Neural crest cell (in vitro differentiated cells): ENCODE measurements at places on chromosomes 3 and 15. TPM values are rescaled to one million over a fixed set of nuclear protein-coding genes. Genes with fewer than 3 reads are reported as not detected.

GRCh38 chr3:64046996-64047594, 23.8 kb upstream of the PSMD6 start:
- no peak overlapping the region for H3K4me3 ChIP-seq
- no peaks in the 10 kb centered on the region for H3K36me3 ChIP-seq
- no peaks in the 10 kb centered on the region for H3K27me3 ChIP-seq
- peaks cover 49% of the 10 kb centered on the region for H3K4me1 ChIP-seq
- no peak overlapping the region for H3K27ac ChIP-seq

The CMTM8 gene
- 4.4 TPM in 2 replicates for total RNA-seq

The C15orf61 gene
- total RNA-seq, result 6.8 and 7.6 TPM in 2 replicates

- peak overlapping the region; percentile 28 for H3K4me3 ChIP-seq
Observed at GRCh38 chr15:94229591-94230369, 1.6 kb upstream of the MCTP2 start.

DNA sequence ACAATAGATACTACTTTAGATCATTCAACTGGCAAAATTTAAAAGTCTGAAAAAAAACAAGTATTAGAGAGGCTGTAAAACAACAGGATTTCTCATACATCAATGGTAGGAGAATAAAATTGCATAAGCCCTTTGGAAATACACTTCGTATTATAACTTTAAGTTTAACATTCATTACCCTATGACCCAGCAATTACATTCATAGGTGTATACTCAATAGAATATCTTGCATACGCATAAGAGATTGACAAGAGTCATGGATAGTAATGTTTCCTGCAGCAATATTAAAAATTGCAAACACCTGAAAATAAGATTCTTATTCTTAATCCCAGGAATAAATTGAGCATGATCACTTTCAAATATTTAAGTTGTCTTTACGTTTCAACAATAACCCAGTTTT, 63.6 kb downstream of the PEAK1 start:
- H3K4me3 ChIP-seq, result no peak overlapping the region
- H3K27ac ChIP-seq, result no peak overlapping the region

DNA sequence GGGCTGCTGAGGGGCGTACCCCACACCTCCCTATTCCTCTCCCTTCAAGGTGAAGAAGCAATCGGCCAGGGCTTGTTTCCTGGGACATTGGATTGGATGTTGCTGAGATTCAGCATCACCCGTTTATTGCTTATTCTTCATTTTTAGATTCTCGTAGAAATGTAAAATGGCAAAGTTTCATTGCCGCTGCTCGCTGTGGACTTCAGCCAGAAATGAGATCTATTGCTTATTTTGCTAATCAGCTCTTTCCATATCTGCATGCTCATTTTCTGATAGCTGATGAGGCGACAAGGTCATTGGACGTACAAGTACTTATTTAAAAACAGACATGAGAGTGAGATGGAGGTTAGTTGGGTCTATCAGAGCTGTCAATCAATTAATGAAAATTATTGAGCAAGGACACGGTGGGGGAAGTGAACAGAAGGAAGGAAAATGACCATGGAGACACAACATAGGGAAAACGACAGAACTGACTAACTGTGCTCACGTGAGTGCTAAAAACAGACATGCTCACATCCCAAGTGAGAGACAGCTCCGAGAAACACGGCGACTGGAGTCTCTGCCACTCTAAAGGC, 471.2 kb downstream of the NR2F2 start:
- H3K36me3 ChIP-seq, result no peaks in the 10 kb centered on the region
- no peak for DNase-seq
- H3K27me3 ChIP-seq, result no peaks in the 10 kb centered on the region

The ACAN gene
- 0.30 and 0.54 TPM in 2 replicates for total RNA-seq

The FHIT gene
- 4.7 and 5.2 TPM in 2 replicates for total RNA-seq

The ALDH1L1 gene
- total RNA-seq, result 0.49 and 0.66 TPM in 2 replicates

DNA sequence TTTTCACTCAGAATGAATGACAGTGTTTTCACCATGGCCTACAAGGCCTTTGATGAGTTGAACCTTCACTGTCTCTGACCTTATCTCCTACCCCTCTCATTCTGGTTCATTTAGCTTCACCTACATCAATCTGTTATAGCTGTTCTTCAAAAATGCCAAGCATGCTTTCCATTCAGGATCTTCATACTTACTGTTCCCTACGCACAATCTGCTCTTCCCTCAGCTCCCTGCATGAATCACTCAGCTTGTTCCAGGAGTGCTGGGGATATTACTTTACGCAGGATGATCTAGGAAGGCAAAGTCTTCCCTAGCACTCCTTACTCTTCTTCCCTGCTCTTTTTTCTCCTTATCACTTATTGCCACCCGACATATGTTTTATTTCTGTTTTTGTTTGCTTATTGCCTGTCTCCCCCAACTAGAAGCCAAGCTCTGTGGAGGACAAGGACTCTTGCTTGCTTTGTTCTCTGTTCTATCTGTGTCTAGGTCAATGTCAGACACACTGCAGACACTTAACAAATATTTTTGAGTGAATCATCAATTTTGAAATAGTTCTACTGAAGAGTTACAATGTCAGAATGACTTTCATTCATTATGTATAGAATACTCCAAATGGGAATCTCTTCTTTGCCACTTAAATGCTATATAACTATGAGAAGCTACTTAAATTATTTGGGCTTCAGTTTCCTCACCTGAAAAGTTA, 238.3 kb upstream of the FEZF2 start:
- H3K4me3 ChIP-seq, result no peak overlapping the region
- H3K27me3 ChIP-seq, result peaks cover 18% of the 10 kb centered on the region
- H3K4me1 ChIP-seq, result peaks cover 3% of the 10 kb centered on the region
- H3K36me3 ChIP-seq, result no peaks in the 10 kb centered on the region
- no peak for DNase-seq
- no peak overlapping the region for H3K27ac ChIP-seq

The ELL3 gene
- 1.3 and 2.7 TPM in 2 replicates for total RNA-seq

DNA sequence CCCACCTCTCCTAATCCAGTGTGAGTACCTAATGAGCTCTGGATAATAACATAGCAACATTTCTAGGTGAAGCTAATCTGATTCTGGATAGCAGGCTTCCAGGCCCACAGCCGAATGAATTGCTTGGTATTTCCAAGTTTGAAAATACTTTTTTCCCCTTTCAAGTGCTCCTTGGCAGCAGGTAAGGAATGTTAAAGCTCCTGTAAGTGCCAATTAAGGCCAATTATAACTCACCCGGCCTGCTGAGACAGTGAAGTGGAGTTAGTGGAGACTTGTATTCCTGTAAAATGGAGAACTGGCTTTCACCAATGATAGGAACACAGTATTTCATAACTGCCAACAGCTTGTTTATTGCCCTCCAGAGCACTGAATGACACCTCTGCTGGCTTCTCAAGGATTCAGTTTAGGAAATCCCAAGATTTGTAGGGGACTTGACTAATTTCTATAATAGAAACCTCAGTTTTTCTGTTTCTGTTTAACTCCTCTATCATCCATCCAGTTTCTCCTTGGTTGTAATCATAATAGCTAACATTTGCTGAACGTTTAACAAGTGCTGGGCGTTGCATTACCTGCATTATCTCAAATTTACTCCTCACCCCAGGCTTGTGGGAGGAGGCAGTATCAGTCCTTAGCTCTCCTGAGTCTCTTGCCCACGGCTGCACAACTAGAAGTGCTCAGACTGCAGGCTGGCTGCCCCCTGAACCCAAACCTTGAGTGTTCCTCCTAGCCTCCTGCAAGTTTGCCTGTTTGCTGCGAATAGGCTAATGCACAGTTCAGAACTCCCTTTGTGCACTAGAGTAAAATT, 52.7 kb upstream of the SCAANT1 start:
- H3K27ac ChIP-seq, result no peak overlapping the region
- no peaks in the 10 kb centered on the region for H3K36me3 ChIP-seq
- H3K4me1 ChIP-seq, result peaks cover 45% of the 10 kb centered on the region
- H3K27me3 ChIP-seq, result no peaks in the 10 kb centered on the region

The DZIP3 gene
- total RNA-seq, result 23.1 and 24.2 TPM in 2 replicates

- DNase-seq, result no peak
- H3K36me3 ChIP-seq, result peaks cover 16% of the 10 kb centered on the region
- no peaks in the 10 kb centered on the region for H3K4me1 ChIP-seq
- H3K27me3 ChIP-seq, result no peaks in the 10 kb centered on the region
Observed at GRCh38 chr3:196835086-196835485, 32.6 kb upstream of the SENP5 start.

DNA sequence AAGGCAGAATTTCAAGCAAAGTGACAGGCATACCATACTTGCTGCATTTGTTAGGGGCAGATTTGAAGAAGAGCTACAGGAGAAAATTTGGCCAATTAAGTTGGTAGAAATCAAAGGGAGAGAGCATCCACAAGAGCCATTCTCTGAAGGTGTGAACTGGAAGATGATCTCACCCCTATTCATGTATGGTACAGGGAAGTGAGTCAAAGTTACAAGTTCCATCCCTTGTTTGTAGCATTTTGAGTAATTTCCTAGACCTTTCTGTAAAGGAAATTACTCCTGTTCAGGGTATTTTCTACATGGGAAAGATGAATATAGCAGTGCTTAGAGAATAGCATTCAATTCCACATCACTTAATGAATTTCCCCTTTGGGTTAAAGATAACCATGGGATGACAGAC, 28.4 kb downstream of the TTC14 start:
- H3K4me1 ChIP-seq, result no peaks in the 10 kb centered on the region
- H3K27me3 ChIP-seq, result peaks cover 22% of the 10 kb centered on the region
- peaks cover 3% of the 10 kb centered on the region for H3K36me3 ChIP-seq
- no peak overlapping the region for H3K4me3 ChIP-seq
- DNase-seq, result no peak

GRCh38 chr3:177318559-177318958, 121.3 kb upstream of the TBL1XR1 start:
- DNase-seq, result no peak
- H3K4me1 ChIP-seq, result peaks cover 22% of the 10 kb centered on the region
- H3K27me3 ChIP-seq, result no peaks in the 10 kb centered on the region
- H3K27ac ChIP-seq, result no peak overlapping the region
- no peak overlapping the region for H3K4me3 ChIP-seq
- peaks cover 5% of the 10 kb centered on the region for H3K36me3 ChIP-seq
